ENCODE measurements at places on chromosomes 7 and 10.

DNA sequence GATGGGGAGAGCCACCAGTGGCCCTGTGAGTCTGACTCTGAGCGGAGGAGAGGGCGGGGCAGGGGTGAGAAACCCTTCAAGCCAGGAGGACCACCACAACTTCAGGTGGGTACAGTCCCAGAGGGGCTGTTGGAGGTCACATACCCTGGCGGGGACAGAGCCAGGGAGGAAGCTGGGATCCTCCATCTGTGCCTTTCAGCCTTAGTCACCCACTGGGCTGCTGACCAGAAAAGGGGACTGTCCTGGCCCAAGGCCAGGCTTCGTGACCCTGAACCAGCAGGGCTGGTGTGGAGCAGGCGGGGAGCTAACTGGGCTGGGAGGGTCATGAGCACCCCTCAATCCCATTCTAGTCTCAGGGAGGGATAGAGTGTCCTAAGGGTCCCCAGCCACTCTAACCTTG lies 1.5 kb upstream of the CALHM3 start:
- no peak for DNase-seq

- DNase-seq: no peak
Observed at GRCh38 chr7:158443688-158444483, 143.7 kb downstream of the PTPRN2 start.

DNA sequence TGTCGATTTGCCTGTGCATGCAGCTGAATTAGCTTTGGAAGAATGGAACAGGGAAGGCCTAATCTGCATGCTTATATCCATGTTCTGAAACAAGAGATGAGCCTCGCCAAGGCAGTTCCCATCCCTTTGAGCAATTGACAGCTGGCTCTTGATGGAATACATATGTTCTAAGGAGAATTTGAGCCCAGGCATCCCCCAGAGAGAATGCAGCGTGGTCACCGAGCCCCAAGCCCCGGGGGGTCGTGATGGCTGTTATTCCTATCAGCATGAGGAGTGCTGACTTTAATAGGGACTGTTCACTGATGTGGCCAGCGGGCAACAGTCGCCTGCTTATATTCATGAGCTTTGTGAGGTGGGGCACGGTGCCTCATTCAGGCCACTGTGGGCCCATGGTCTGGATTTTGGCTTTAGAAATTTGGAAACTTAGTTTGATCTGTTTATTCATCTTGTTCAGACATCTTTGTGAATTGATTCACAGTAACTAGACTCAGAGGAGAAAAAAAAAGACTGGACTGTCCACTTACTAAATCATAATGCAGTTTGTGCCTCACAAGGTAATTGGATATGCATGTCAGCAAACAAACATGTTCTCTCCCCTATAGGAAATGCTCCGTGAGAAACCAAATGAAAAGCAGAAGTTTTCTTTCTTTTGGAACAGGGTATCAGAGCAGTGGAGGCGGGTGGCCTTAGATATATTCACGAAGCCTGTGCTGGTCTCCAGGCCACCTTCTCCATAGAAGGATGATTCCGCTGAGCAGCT lies 204.9 kb downstream of the CCDC3 start:
- DNase-seq: no peak

GRCh38 chr7:151070574-151070960 lies 10.0 kb downstream of the FASTK start:
- DNase-seq: no peak

DNA sequence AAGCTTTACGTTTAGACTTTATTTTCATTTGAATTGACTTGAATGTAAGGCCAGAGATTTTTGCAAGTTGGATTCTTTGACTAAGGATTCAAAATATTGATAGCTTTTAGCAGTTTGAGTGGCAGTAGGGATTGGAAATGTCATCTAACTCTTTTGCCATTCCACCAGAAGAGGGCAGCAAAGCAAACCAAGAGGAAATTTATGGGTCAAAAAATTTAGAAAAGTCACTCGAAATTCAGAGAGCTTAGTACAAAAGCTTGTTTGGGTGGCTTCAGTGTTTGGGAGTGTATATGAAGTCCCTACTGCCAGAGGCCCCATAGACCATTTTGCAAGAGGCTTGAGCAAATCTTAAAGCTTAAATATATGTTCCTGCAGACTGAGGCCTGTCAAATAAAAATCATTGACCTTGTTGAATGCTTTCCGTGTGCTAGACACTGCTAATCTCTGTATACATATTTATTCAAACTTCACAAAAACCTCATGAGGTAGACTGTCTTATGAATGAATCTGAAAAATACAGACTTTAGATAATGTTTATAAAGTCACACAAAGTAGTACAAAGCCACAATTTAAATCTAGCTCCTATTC lies 44.6 kb upstream of the RSBN1L start:
- DNase-seq: peak; percentile 10

DNA sequence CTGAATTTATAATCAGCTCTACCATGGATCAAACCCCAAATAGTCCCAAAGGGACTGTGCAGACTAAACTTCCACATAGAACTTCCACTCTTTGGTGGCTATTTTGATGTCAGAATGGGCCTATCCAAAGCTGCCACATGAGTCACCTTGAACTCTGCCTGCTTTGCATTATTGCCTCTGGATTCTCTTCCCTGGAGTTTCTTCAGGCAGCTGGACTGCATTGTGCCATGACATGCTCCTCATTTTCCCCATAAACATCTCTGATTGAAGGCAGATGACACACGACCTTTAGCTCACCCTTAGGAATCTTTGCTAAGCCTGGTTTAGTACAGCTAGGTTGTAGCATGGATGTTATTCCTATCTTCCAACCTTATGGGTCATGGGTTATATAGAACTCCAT lies 251.7 kb downstream of the FZD1 start:
- DNase-seq: no peak

- DNase-seq: no peak
Observed at GRCh38 chr10:44651834-44652233, 259.3 kb upstream of the TMEM72 start.

DNA sequence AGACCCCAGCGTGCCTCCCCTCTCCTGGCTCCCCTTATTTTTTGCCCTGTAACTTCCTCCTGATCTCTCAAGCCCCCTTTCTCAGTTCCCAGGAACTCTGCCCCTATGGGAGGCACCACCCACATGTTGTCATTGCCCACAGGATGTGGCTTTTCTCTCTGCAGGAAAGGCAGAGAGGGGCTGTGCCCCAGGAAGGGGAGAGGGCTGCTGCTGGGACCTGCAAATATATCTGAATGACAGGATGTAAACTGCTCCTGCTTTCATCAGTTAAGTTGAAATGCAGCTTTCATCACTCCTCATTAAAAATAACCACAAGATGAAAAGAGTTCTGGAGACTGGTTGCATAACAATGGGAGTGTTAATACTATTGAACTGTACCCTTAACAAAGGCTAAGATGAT lies 103.3 kb downstream of the CLEC2L start:
- DNase-seq: no peak

DNA sequence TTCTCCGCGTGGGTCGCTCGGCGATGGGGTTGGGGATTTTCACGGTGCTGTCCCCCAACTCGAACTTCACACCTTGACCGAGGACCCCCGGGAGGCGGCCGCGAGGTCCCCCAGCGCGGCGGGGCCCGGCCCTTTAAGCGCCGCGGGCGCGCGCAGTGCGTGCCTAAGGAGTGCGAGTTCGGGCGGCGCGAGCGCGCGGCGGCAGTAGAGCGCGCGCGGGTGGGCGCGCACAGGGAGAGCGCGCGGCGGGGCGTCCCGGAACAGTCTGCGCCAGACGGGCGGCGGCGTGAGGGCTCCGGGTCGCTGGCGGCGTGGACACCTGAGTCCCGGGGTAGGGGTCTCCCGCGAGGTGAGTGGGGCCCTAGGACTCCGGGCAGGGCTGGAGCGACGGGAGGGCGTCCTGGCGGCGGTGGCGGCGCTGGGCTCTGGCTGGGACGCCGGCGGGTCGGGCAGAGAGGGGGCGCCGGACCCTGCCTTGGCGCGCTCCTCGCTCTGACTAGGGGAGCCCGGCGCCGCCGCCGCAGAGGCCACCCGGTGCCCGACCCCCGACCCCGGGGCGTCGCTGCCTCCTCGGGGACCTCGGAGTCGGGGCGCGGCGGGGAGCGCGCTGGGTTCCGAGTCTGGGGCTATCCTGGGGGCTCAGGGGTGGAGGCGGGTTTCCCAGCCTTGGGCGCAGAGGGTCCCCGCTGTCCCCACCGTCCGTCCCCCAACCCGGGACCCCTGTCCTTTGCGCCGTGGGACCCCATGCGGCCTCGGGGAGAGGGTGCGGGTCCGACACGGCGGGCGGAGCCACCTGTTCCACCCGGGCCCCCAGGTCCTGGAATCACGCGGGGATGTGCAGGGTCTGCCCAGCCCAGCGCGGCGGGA lies at the start of gene PROSER2:
TSS of gene PROSER2 (plus strand) at position 235 of the 867 bp plus-strand sequence. CDS start 28,722 bp downstream, outside the sequence.
- no peak for DNase-seq

GRCh38 chr7:52992479-52993162 lies 42.8 kb upstream of the POM121L12 start:
- no peak for DNase-seq

DNA sequence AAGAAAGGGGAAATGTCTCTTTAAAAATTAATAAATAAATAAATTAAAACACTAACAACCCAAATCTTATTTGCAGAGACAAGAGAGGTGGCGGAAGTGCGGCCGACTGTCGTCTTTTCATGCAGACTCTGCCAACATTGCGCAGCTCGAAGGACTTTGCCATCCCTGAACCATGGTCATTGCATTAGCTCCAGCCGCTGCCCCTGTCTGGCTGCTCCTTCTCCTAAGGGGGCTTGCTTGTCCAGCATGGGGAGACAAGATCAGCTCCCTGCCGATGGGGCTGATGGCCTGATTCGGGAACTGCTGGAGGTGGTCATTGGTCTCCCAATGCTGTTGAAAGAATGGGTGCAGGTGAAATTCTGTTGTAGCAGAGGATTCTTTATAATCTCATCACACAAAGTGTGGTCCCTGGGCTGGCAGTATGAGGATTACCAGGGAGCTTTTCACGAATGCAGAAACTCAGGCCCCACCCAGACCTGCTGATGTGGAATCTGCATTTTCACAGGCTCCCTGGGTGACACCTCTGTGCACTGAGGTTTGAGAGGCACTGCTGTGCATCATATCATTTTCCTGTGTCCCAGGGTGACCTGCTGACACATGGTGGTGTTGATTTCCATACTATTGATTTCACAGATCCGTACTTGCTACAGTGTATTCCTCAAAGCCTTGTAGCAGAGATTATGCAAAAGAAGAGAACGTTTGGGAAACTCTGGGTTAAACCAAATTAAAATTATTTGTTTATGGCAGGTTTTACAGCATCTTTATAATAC lies 172.4 kb upstream of the ZMIZ1 start:
- DNase-seq: no peak

DNA sequence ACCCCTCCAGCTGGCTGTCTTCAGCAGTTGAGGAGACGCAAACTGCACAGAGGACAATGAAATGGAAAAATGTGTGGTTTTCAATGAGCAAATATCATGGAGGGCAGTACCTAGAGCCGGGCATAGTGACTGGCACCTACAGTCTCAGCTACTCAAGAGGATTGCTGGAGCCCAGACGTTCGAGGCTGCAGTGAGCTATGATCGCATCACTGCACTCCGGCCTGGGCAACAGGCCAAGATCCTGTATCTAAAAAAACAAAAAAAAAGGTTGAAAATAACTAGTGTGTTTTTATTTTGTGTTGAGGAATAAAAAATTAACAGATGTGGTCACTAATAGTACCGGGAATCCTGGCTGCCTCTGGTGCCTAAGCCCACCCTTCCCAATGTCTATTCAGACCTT lies 345.5 kb downstream of the GALNT17 start:
- DNase-seq: no peak

- no peak for DNase-seq
Observed at GRCh38 chr7:99224899-99225265, 17.0 kb upstream of the KPNA7 start.

- DNase-seq: no peak
Observed at GRCh38 chr10:44343843-44344242, 41.1 kb downstream of the CXCL12 start.

DNA sequence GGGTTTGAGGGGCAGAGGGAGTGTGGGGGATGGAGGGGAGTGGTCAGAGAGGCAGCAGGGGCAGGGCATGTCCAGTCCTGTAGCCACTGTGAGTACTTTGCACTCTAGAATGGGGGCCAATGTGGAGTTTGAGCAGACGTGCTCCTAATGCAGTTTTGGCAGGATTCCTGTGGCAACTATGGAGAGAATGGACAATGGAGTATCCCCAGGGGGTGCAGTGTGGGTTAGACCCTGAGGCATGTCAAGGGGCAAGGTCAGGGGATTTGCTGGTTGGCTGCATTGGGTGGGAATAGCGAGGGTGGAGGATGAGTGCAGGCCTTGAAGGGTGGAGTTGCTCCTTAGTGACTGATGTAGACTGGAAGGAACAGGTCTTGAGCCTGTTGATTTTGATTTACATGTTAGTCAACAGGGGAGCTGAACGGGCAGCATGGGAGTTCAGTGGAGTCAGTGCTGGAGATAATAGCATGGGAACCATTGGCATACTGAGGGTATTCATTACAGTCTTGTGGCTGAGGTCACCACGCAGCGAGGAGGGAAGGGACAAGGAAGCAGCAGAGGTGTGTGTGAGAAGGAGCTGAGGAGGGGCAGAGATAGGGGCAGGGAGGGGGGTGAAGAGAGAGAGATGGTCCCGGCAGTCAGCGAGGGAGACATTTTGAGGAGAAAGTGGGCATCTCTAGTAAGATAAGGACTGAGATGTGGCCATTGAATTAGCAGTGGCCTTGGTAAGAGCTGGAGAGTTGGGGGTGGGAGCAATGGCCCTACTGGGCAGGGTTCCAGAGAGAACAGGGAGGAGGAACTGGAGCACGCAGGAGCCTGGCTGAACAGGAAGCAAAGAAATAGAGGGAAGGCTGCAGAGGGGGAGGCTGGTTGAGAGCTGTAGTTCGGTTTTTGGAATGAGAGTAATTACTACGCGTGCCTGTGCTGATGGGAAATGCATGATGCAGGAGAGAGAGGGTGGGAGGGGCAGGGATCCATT lies 112.7 kb downstream of the CCNY start:
- DNase-seq: no peak

GRCh38 chr10:124977648-124978375 lies 35.9 kb downstream of the ZRANB1 start:
- DNase-seq: no peak

DNA sequence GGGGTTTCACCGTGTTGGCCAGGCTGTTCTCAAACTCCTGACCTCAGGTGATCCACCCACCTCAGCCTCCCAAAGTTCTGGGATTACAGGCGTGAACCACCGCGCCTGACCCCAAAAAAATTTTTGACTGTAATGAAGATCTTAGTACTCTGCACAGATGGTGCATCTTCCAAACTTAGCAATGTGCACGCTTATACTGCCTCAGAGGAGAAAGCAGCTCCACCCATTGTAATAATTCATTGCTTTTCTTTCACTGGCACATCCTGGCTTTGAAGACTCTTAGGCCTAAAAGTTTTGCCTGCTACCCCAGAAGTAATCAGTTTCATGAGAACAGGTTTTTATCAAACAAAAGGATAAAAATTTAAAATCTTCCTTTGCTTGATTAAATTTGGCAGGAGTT lies 52.1 kb upstream of the OIT3 start:
- no peak for DNase-seq

- no peak for DNase-seq
Observed at GRCh38 chr10:109474261-109474660, 449.1 kb downstream of the XPNPEP1 start.

- DNase-seq: no peak
Observed at GRCh38 chr10:7275761-7276440, 134.9 kb downstream of the SFMBT2 start.

- DNase-seq: no peak
Observed at GRCh38 chr10:124652701-124653100, 91.5 kb downstream of the FAM53B start.

- DNase-seq: no peak
Observed at GRCh38 chr7:95501261-95501832, 15.6 kb downstream of the ASB4 start.

- DNase-seq: no peak
Observed at GRCh38 chr7:7793249-7793648, 74.8 kb upstream of the RPA3 start.

GRCh38 chr7:141763797-141764196 lies at the start of gene TAS2R3:
TAS2R3 (plus strand) TSS chr7:141764097; CDS start chr7:141764159, 62 bp downstream.
- no peak for DNase-seq

GRCh38 chr7:50720295-50720694 lies 62.4 kb downstream of the GRB10 start:
- no peak for DNase-seq

Data from activated T-cell treated with anti-CD3 and anti-CD28 coated beads, Interleukin-2, amount 50 U/mL, for 4 hours (primary cell).